ENCODE measurements at places on chromosomes 11 and 22. TPM values are rescaled to one million over a fixed set of nuclear protein-coding genes. Genes with fewer than 3 reads are reported as not detected.

DNA sequence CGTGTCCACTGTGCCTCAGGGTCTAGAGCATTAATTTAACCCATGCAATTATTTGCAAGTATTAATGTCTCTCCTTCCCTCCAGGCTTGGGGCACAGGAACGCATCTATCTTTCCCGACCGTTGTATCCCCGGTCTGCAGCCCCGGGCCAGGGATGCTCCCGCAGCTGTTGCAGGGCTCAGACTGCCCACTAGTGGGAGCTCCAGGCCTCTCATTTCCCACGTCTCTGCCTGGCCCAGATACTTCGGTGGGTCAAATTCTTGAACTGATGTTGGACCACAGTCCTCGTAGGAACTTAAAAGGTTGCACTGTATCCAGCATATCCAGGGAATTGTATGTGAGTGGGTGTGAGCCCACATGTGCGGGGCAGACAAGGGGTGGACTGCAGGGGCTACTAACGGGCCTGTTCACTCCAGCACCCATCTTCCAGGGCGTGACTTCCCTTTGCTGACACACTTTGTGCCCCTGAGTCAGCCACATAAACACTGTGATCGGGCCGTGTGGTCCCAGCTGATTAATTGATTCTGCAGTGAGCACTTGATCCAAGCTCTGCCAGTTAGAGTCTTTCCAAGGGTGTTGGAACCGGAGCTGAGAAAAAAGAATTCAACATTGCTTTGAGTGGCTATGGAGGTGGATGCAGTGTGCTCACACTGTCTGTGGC, 451.3 kb downstream of the TBC1D22A start:
- DNase-seq = peak; percentile 28

- no peak for DNase-seq
These were observed 44.8 kb upstream of the ANO3 start for GRCh38 chr11:26287067-26287518.

GRCh38 chr11:36953976-36954375, 355.9 kb upstream of the RAG2 start:
- DNase-seq = no peak

GRCh38 chr11:77559686-77560401, 29.9 kb upstream of the AQP11 start:
- peak; percentile 61 for DNase-seq

- DNase-seq = no peak
These were observed 570 bp upstream of the TPCN2 start for GRCh38 chr11:69048031-69048693.

- no peak for DNase-seq
These were observed 3.1 kb downstream of the CCDC88B start for GRCh38 chr11:64342869-64343745.

DNA sequence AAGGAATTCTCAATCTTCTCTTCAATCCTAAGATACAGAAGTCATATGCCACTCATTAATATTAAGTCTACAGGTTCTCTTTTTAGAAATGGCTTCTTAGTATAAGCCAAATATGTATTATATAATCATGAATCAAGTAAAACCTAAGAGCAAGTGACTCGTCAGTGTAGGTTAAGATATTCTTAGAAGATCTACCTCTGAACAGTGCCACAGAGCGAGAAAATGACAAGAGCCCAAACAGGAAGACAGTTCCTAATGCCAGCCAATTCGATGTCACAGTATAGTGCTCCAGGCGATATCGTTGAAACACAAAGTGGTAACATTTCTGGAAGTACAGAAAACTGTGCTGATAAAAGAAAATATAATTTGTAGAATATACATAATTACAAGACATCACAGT, 33.3 kb downstream of the ALG9 start:
- no peak for DNase-seq

GRCh38 chr22:24389680-24390079, 37.7 kb upstream of the ADORA2A start:
- DNase-seq = no peak

DNA sequence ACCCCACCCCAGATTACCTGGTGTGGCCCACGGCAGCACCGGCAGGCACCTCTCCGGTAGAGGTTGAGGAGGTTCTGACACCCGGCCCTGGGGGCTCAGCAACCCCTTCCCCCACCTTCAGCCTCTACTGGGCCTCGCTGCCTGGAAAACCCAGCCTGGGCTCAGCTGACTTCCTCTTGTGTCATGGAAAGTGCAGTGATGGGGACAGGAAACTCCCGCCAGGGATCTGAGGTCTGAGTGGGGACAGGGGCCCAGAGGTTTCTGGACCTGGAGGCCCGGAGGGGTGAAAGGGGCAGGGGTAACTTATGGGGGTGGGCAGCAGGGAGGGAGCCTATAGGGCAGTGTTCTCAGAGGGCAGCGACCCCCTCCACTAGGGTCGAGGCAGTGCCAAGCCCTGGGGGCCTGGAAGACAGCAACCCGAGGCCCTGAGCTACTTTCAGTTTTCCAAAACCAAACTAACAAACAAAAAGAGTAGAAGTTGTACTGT, 10.0 kb upstream of the CD5 start:
- DNase-seq = no peak

The OR51E2 gene
- polyA plus RNA-seq = not detected

The LYVE1 gene
- polyA plus RNA-seq = not detected

The PRR33 gene
- not detected for polyA plus RNA-seq
